ENCODE measurements at places on chromosomes 2 and 18. TPM values are rescaled to one million over a fixed set of nuclear protein-coding genes. Genes with fewer than 3 reads are reported as not detected.

DNER gene
- total RNA-seq: 1.2 TPM

LDAH gene
- total RNA-seq: 18.3 TPM

ADCY3 gene
- total RNA-seq: 36.1 TPM

AFTPH gene
- 42.6 TPM for total RNA-seq

RFX8 gene
- not detected for total RNA-seq

FTCDNL1 gene
- total RNA-seq: 3.7 TPM

DYNAP gene
- total RNA-seq: not detected

GCG gene
- not detected for total RNA-seq

UGT1A10 gene
- total RNA-seq: not detected

- no peak for DNase-seq
Observed at GRCh38 chr2:196104066-196104465, 35.4 kb upstream of the DNAH7 start.

DNA sequence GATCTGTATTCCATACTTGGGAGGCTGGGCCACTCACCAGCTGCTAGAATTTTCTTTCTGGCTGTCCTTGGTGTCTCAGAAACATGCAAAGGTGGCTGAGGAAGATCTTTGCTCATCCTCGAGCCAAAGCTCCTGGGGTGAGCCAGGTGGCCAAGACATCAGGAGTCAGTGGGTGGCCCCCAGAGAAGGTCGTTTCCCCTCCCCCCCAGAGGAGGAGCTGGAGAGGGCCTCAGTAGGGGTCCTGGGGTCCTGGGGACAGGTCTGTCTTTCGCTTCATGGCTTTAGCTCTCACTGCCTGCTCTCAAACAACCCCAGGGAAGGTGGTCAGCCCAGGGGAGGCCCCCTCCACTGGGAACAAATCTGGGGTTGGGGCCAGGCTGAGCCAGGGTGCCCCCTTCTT lies 13.6 kb downstream of the KCNK3 start:
- DNase-seq: no peak

DNA sequence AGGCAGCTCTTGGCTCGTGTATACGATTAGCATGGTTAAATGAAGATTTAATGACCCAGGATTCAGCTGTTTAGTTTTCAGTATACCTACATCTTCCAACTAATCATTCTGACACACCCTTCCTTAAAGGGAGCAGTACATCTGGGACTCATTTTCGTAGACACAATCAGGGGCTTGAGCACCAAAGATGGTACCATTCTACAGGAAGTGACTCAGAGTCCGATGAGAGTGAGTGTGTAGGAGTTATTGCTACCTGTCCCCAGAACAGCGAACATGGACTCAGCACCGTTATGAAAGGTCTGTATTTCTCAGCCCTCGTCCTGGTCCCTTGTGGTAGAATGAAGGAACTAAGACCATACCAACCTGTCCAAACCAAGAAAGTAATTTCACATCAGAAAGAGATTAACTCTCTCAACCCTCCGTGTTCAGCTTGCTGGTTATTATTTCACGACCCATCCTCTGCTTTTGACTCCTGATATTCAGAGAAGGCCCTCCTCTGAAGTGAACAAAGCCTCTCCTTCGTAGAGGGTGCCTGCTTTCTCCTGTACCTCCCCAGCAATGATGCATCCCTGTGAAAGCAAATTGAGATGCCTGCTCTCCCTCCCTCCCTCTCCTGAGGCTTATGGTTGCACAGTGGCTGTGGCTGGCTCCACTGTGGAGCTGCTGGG lies 214.8 kb downstream of the MTX2 start:
- no peak for DNase-seq

GRCh38 chr2:16666449-16666801 lies 791 bp upstream of the CYRIA start:
- DNase-seq: no peak

DNA sequence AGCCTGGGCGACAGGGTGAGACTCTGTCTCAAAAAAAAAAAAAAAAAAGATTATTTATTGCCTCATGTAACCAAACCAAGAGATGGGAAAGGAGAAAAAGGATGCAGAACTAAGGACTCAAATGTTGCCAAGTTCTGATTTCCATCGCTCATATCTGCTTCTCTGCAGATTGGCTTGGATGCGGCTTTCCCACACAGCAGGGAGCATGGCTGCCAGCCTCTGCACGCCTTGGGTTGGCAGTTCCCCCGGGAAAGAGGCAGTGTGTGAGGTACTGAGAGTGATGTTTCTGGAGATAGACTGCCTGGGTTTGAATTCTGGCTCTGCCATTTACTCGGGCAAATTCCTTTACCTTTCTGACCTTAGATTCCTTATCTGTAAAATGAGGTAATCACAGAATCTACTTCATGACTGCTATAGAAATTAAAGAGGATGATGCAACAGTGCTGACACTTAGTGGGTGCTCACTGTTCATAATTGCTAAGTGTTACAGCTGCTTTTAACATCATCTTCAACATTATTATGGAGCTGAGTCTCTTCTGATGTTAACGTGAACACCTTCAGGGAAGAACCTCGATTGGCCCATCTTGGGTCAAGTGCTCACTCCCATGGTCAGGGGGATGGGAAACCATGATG lies 68.8 kb downstream of the ACAA2 start:
- no peak for DNase-seq

GRCh38 chr2:233832869-233833311 lies 21.4 kb downstream of the HJURP start:
- no peak for DNase-seq

GRCh38 chr2:20446255-20446916 lies 488 bp upstream of the RHOB start:
- DNase-seq: peak; percentile 65

DNA sequence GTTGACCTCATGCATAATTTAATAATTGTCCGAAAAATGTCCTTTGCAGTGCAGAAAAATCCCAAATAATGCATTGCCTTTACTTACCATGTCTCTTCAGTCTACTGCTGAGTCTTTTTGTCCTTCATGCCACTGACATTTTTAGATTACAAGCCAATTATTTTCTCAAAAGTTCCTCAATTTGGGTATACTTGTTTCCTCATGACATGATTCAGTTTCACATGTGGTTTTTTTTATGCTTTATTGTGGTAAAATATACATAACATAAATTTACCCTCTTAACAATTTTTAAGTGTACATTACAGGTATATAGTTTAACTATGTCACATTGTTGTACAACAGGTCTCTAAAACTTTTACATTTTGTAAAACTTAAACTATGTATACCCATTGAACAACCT lies 81.0 kb downstream of the EPC2 start:
- no peak for DNase-seq

GRCh38 chr2:241499146-241499965 lies 9.0 kb downstream of the STK25 start:
- no peak for DNase-seq

GRCh38 chr18:55220523-55220922 lies 261.3 kb upstream of the CCDC68 start:
- DNase-seq: no peak

All from lower lobe of right lung (tissue), 2 donors.